ENCODE measurements at places on chromosomes 2 and 18. TPM values are rescaled to one million over a fixed set of nuclear protein-coding genes. Genes with fewer than 3 reads are reported as not detected.

Gene IL36A
- total RNA-seq = 2.7 TPM

- no peaks in the 10 kb centered on the region for H3K27me3 ChIP-seq
- H3K4me3 ChIP-seq = no peak overlapping the region
- H3K27ac ChIP-seq = no peak overlapping the region
- DNase-seq = no peak
- H3K4me1 ChIP-seq = no peaks in the 10 kb centered on the region
Measured at GRCh38 chr2:2688254-2688653, 357.2 kb upstream of the MYT1L start.

Gene NEDD4L
- 42.2 TPM for total RNA-seq

Gene PROC
- not detected for total RNA-seq

Gene GLI2
- total RNA-seq = 16.2 TPM

- no peaks in the 10 kb centered on the region for H3K36me3 ChIP-seq
- no peak overlapping the region for H3K4me3 ChIP-seq
- no peak overlapping the region for H3K27ac ChIP-seq
Measured at GRCh38 chr2:2689306-2689705, 358.2 kb upstream of the MYT1L start.

Gene STAT4
- 9.1 TPM for total RNA-seq

- no peak overlapping the region for H3K4me3 ChIP-seq
- no peaks in the 10 kb centered on the region for H3K36me3 ChIP-seq
- H3K27me3 ChIP-seq = no peaks in the 10 kb centered on the region
- peaks cover 42% of the 10 kb centered on the region for H3K4me1 ChIP-seq
- peak; percentile 91 for DNase-seq
Measured at GRCh38 chr2:26616706-26617587, 24.2 kb downstream of the CIB4 start.

DNA sequence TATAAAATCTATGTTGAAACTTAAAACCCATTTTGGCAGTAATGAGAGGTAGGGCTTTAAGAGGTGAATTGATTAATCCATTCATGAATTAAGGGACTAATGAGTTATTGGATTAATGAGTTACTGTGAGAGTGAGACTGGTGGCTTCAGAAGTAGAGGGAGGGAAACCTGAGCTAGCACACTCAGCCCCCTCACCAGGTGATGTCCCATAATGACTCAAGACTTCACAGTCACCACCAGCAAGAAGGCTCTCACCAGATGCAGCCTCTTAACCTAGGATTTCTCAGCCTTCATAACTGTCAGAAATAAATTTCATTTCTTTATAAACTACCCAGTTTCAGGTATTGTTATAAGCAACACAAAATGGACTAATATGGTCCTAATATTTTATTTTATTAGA is 621.7 kb upstream of the ACVR2A start:
- no peaks in the 10 kb centered on the region for H3K36me3 ChIP-seq
- no peak overlapping the region for H3K4me3 ChIP-seq
- H3K27ac ChIP-seq = no peak overlapping the region
- no peaks in the 10 kb centered on the region for H3K27me3 ChIP-seq
- no peak for DNase-seq

DNA sequence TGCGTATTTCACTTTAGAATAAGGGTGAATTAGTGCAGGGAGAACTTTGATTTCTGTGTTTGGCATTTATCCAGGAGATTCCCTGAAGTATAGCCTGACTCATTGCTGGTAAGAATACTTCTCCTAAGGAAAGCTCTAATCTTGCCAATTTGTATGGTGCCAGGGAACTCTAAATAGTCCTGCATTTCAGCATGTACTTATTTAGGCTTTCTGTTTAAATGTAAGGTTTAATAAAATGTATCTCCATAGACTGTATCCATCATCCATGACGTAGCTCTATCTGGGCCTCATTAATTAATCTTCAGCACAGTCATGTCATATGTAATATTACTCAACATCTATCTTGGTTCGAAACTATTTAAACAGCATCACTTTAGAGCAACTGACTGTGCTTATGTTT is 127.7 kb downstream of the DOK6 start:
- H3K4me1 ChIP-seq = no peaks in the 10 kb centered on the region
- H3K4me3 ChIP-seq = no peak overlapping the region
- no peak overlapping the region for H3K27ac ChIP-seq
- no peaks in the 10 kb centered on the region for H3K27me3 ChIP-seq
- no peak for DNase-seq
- H3K36me3 ChIP-seq = no peaks in the 10 kb centered on the region

GRCh38 chr2:71559828-71560637 is 106.7 kb downstream of the DYSF start:
- H3K36me3 ChIP-seq = no peaks in the 10 kb centered on the region
- H3K4me1 ChIP-seq = peaks cover 7% of the 10 kb centered on the region
- no peak overlapping the region for H3K27ac ChIP-seq

Gene PCARE
- total RNA-seq = not detected

Gene SERPINB2
- 25.5 TPM for total RNA-seq

Gene SKOR2
- total RNA-seq = not detected

Gene TUBB8B
- 1.7 TPM for total RNA-seq

GRCh38 chr2:113185664-113186432 is 12.1 kb downstream of the PSD4 start:
- H3K27me3 ChIP-seq = no peaks in the 10 kb centered on the region
- no peak for DNase-seq
- H3K36me3 ChIP-seq = no peaks in the 10 kb centered on the region
- H3K4me3 ChIP-seq = no peak overlapping the region

DNA sequence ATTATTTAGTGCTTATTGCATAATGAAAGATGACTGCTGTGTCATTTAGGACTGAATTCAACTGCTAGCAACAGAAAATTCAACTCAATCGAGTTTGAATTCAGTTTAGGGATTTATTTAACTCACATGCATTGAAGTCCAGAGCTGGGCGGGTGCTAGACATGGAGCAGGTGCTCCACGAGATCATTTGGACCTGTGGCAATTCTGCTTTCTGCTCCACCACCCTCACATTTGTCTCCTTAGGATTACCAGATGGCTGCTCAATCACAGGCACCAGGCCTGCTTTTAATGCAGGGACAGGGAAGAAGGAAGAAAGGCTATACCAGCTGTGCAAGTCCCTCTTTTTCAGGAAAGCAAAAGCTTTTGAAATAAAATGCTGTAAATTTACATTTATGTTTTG is 572.9 kb upstream of the SLC8A1 start:
- no peak for DNase-seq
- no peaks in the 10 kb centered on the region for H3K36me3 ChIP-seq
- no peak overlapping the region for H3K4me3 ChIP-seq
- no peak overlapping the region for H3K27ac ChIP-seq

GRCh38 chr2:227592694-227593387 is 5.9 kb upstream of the SCYGR2 start:
- H3K27ac ChIP-seq = no peak overlapping the region
- no peaks in the 10 kb centered on the region for H3K36me3 ChIP-seq
- H3K4me1 ChIP-seq = no peaks in the 10 kb centered on the region
- H3K4me3 ChIP-seq = no peak overlapping the region
- no peak for DNase-seq

DNA sequence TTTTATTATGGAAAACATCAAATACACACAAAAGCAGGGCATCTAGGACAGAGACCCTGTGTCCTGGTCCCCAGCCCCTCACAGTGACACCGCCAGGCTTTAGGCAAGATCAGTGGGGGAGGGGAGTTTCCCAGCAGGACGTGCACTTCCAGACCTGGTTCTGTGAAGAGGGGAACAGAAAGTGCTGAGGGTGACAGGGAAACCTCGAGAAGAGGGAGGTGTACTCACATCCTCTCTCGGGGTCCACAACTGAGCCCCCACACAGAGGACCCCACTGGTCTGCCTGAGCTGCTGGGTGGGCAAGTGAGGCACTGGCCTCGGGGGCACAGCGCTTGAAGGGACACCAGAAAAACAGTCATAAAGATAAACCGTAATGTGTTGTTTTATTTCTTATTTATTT is 4.4 kb upstream of the GPR35 start:
- DNase-seq = no peak
- H3K27me3 ChIP-seq = no peaks in the 10 kb centered on the region
- peaks cover 12% of the 10 kb centered on the region for H3K4me1 ChIP-seq
- no peak overlapping the region for H3K4me3 ChIP-seq
- H3K36me3 ChIP-seq = no peaks in the 10 kb centered on the region
- H3K27ac ChIP-seq = no peak overlapping the region

DNA sequence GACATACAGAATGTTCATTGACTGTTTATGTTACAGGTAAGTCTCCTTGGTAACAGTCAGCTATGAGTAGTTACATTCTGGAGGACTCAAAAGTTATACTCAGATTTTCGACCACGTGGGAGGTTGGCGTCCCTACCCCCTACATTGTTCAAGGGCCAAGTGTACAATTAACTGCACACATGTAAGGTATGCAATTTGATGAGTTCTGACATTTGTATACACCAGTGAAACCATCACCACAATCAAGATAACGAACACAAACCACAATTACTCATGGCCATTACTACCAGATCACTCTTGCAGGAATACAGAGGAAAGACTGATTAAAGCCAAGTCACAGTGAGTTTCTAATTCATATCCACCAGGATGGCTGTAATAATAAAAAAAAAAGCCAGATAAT is 39.6 kb upstream of the LDLRAD4 start:
- no peaks in the 10 kb centered on the region for H3K36me3 ChIP-seq
- H3K4me3 ChIP-seq = no peak overlapping the region
- no peak overlapping the region for H3K27ac ChIP-seq
- no peaks in the 10 kb centered on the region for H3K4me1 ChIP-seq
- no peak for DNase-seq

Gene ECEL1
- total RNA-seq = not detected

- DNase-seq = no peak
- H3K36me3 ChIP-seq = peaks cover 5% of the 10 kb centered on the region
- H3K27ac ChIP-seq = peak overlapping the region; percentile 75
- H3K27me3 ChIP-seq = no peaks in the 10 kb centered on the region
- peaks cover 42% of the 10 kb centered on the region for H3K4me1 ChIP-seq
Measured at GRCh38 chr2:43276962-43277391, 50.6 kb upstream of the ZFP36L2 start.

DNA sequence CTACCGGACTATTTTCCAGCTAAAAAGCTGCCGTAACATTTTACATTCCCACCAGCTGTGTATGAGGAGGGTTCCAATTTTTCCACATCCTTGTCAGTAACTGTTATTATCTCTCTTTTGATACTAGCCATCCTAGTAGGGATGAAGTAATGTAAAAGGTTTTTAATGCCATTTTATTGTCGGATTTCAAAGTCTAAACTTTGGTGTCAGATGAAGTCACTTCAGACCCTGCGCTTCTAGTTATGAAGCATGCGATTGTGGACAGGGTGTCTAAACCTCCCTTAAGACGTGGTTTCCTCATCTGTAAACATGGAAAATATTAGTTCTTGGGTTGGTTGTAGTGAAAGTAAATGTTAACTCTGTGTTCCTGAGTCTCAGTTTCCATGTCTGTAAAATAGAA is 4.7 kb downstream of the DGKD start:
- no peak for DNase-seq
- no peaks in the 10 kb centered on the region for H3K27me3 ChIP-seq
- H3K27ac ChIP-seq = no peak overlapping the region
- H3K36me3 ChIP-seq = peaks cover 7% of the 10 kb centered on the region
- H3K4me1 ChIP-seq = peaks cover 23% of the 10 kb centered on the region

Data from vagina (tissue), 2 donors.